NCI-H1436 (cell line): ENCODE measurements at places on chromosomes 5 and 9.
A peak's percentile ranks its signal among the peaks of the same experiment; 100 is the strongest.

- DNase-seq: no peak
Measured at GRCh38 chr9:121182101-121182836, 19.4 kb downstream of the RAB14 start.

- DNase-seq: no peak
Measured at GRCh38 chr5:92019376-92019990, 636.4 kb upstream of the ARRDC3 start.

GRCh38 chr9:137487454-137488326, 28.6 kb upstream of the NSMF start:
- DNase-seq: peak; percentile 66

DNA sequence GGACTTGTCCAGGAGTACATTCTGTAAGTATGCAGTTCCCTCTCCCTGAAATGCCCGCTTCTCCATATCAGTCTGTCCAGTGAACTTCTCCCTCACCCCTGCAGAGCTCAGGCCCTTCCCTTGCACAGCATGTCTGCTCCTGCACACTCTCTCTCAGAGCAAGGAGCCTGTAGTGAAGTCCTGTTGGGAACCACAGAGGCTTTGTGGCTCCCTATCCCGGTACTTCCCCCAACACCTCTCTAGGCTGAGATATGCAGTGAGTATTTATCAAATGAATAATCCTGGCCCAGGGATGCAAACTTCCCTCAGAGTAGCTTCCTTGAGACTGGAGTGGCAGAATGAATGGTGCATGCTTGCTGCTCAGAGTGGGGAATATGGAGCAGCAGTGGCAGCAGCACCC, 48.8 kb downstream of the POC5 start:
- DNase-seq: no peak

DNA sequence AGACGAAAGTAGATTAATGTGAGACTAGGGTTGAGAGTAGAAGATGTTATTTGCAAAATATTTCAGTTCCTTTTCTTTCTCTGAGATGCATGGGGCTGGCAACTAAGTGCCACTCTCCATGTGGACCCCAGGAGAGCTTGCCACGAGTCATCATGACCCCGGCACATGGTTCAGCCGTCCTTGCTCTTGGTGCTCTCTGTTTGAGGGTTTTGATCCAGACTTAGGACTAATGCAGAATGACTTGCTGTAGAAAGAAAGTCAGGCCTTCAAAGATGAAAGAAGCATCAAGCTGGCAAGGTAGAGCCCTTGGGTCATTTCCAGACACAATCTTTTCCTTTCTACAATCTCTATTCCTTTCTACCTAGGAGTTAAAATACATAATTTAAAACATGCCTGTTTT, 84.7 kb downstream of the RASGRF2 start:
- no peak for DNase-seq

DNA sequence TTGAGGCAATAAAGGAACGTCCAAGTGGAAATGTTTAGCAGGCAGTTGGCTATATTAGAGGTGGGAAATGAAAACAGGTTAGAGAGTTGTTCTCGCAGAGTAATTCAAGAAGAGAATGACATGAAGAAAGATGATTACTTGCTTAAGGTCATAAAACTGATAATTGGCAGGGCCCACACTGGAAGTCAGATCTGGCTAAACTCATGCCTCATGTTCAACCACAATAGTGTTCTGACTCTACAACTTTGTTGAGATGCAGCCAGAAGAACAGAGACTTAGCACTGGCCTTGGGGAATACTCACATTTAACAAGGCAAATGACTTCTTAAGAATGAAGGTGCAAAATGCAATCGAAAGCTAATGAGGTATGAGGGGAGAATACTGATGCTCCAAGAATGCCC, 27.2 kb upstream of the TNFSF8 start:
- DNase-seq: no peak

DNA sequence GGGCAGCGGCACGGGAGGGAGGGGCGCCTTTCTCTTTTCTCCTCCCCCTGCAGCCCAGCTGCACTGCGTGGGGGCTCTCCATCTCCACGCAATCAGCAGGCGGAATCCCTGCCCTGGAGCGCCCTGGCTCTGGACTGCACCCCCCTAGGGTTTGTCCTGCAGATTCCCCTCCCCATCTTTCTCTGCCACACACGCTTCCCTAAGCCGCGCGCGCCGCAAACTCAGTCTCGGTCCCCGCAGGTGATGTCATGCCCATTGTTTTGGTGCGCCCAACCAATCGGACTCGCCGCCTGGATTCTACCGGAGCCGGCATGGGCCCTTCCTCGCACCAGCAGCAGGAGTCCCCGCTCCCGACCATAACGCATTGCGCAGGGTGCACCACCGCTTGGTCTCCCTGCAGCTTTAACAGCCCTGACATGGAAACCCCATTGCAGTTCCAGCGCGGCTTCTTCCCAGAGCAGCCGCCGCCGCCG, at the start of gene KCNN2:
Gene KCNN2, plus strand, starts transcription at position 347 of the 473 bp plus-strand sequence. Its CDS starts 70 bp downstream, at position 417.
- DNase-seq: no peak

DNA sequence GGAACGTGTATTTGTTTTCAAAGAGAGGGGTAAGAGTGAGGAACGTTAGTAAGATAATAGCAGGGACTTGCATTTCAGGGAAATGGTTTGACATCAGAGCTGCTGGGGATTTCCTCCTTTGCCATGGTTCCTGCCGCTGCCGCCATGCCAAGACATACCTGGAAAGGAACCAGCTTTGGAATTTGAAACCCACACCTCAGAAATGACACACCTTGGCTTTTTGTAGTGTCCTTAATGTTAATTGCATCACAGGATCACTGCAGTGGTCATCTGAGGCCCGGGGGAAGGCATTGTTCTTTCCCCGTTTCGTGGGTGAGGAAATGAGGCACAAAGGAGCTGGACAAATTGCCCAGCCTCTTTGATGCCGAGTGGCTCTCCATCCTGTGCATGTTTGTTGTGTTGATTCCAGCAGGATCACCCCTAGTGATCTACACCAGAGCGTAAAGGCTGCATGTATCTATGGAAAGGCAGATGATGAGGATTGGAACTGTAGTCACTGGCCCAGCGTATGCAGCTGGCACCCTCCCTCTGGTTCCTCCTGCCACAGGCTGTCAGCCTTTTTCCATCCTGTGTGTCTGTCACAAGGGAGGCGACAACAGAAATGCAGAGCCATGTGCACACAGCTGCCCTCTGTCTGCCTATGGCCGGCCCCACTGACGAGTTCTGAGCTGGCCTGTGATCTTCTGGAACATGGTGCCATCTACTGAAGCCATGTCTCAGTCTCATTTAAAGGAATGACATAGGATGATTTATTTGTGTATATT, 37.8 kb downstream of the SLC46A2 start:
- DNase-seq: no peak

GRCh38 chr5:151450605-151451004, 3.2 kb downstream of the SLC36A1 start:
- DNase-seq: no peak

GRCh38 chr5:178304761-178305645, 72.4 kb upstream of the PHYKPL start:
- DNase-seq: no peak

DNA sequence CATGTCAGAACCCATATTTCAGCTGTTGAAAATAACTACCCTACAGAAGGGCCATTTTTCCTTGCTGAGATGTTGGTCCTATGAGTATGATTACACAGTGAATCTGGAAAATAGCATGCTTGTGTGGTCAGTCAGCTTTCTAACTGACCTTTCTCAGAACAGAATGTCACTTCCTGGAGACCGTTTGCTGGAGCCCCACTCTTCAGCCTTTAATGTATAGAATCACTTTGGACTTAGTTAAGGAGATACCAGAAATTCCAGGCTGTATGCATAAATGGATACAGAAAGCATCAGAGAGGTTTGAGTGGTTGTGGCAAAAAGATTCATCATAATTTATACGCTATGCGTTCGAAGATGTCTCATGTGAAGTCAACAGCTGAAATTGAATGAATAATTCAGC, 488.1 kb downstream of the EBF1 start:
- no peak for DNase-seq

DNA sequence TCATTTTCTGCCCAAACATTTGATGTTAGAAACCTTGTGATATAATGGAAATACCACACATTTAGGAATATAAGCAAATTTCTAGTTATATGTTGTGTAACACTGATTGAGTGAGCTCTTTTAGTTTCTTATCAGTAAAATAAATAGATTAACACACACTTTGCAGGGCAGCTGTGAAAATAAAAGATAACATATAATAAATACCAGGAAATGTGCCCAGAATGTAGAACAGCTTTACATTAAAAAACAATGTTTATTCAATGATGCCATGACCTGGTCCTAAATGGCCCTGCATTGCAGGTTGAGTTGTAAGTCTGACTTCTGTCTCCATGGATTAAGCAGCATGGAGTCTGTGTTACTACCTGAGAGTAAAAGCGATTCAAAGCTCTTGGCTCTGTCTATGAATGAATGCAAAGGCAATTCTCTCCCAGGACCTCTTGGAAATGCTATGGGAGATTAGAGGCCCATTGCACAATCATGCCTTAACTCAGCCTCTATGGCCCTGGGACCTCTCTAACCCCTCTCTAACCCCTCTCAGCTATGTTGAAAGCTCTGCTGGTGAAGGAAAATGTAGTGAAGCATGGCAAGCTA, 296.0 kb upstream of the ACTBL2 start:
- no peak for DNase-seq

- DNase-seq: no peak
Measured at GRCh38 chr5:10684303-10685086, 76.5 kb downstream of the DAP start.

DNA sequence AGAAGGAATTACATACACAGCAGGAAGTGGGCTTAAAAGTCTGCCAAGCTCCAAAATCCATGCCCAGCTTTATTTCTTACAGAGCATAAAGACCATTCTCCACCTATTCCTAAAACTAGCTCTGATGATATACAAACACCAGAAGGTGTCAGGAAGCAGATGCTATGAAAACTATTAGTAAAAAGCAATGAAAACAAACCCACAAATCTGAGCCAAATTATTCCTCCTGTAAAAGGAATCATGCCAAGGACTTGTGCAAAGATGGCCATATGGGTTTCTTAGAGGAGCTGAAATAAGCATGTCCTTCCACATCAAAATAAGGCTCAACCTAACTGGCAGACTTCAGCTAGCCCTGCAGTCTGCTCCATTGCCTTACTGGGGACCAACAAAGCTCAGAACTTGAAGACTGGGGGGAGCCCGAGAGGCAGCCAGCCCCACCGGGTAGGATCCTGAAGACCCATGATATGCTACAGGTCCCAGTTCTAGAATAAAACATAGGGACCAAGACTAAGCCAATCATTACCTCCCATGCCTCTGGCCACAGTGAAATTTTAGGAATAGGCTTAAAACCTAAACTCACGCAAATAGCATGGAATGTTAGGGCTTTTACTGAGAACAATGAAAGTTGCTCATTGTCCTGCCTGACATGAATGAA, 42.8 kb upstream of the GABRP start:
- no peak for DNase-seq

DNA sequence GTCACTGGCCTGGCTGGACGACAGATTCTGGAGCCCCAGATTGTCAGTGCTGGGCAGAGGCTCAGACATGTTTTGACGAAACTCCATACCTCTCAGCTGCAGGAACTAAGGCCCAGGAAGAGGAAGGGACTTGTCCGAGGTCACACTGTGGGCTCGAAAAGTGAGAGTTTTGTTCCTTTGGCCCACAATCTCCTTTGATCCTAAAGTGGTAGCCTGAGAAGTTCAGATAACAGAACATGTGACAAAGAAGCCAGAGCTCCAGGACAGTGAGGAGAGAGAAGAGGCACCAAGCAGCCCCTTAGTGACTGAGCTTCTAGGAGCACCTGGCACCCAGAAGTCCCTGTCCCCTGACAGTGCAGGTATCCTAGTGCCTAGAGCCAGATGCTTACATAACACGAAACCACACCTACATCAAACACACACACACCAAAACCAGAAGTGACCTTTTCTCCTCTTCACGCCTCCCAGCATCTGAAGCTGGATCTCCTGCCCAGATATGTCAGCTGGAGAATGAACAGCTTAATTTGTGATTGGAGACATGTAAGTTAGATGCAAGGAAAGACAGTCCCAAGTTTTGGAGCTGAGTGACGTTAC, 88.9 kb downstream of the ADRB2 start:
- no peak for DNase-seq

DNA sequence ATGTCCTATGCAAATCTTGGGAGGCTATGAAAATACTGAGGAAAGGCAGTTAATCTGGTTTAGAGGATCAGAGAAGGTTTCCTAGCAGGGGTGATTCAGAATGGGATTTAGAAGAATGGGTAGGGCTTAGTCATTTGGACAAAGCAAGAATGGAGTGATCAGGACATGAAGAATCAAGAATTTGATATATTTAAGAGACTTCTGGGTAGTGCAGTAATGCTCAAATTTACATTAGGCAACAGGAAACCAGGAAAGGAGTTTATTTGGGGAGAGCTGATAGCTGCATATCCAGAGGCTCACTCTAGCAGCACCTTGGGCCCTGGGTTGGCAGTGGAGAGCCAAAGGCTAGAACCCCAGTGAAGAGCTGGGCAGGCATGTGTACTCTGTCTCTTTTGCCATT, 78.9 kb upstream of the PAPPA start:
- DNase-seq: no peak

GRCh38 chr5:135885031-135885430, 10.6 kb downstream of the IL9 start:
- DNase-seq: no peak

DNA sequence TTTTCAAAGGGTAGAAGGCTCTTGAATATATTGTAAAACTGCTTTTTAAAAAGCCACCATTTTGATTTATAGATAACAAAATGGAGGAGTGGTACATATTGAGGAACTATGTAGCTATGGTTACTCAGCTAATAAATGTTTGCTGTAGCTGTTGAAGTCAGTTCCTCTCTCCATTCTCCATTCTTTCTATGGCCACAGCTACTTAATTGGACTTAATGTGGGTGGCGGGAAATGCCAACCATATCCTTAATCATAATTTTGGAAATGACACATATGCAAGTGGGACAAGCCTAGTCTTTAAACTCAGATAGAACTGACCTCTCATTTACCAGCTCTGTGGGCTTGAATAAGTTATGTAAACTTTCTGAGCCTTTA, 10.6 kb downstream of the CDKN2A start:
- DNase-seq: no peak

DNA sequence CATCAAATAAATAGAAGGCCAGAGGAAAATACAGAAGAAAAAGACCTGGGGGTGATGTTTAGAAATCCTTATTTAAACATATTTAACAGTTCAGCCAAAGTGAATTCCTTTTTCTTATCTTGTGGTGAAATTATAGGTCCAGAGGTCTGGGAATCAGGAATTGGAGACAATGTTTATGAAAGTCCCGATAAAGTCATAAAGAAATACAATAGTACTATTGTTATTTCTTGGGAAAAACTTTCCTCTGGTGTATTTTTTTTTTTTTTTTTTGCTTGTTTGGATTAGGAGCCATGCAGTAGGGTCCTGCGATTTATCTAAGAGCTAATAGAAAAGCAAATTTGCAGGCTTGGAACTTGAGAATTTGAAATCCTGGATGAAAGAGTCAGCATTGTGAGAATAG, 426 bp downstream of the C7 start:
- no peak for DNase-seq

GRCh38 chr5:115289104-115289503, 7.3 kb downstream of the CCDC112 start:
- no peak for DNase-seq

DNA sequence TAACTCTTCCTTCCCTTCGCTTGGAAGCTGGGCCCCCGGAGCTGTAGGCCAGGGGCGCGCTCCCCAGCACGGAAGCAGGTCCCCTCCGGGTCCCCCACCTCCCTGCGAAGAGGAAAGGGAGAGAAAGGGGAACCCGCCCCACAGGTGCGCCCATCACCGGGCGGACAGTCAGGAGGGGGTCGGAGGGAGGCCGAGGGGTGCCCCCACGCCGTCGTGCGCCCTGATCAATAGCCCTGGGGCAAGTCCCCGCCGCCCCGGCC, 793 bp downstream of the AGPAT2 start:
- no peak for DNase-seq
